CD4-positive, alpha-beta memory T cell (primary cell): ENCODE measurements at places on chromosomes 2 and 18. TPM values are rescaled to one million over a fixed set of nuclear protein-coding genes. Genes with fewer than 3 reads are reported as not detected.

DNA sequence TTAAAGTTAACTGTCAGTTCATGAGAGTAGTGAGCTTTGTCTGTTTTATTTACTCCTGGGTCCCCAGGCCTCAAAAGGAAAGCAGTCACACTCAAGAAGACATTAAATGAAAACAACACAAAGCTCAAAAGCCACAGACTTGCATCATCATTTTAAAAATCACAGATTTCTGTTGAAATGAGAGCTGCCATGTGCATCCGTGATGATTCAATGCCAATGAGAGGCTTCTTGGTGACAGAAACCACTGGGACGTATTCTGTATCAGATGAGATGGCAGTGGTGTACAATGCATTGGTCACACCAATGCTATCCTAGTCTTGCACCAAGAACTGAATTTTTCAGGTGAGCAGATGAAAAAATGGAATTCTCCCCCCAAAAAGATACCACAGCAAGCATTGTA is 204.8 kb downstream of the ANAPC1 start:
- H3K4me3 ChIP-seq, result no peak overlapping the region
- no peak for DNase-seq
- H3K36me3 ChIP-seq, result no peaks in the 10 kb centered on the region
- H3K27ac ChIP-seq, result no peak overlapping the region
- H3K27me3 ChIP-seq, result no peaks in the 10 kb centered on the region
- no peaks in the 10 kb centered on the region for H3K4me1 ChIP-seq

The KIF1A gene
- not detected for total RNA-seq

The ORC4 gene
- 60.1 TPM for total RNA-seq

DNA sequence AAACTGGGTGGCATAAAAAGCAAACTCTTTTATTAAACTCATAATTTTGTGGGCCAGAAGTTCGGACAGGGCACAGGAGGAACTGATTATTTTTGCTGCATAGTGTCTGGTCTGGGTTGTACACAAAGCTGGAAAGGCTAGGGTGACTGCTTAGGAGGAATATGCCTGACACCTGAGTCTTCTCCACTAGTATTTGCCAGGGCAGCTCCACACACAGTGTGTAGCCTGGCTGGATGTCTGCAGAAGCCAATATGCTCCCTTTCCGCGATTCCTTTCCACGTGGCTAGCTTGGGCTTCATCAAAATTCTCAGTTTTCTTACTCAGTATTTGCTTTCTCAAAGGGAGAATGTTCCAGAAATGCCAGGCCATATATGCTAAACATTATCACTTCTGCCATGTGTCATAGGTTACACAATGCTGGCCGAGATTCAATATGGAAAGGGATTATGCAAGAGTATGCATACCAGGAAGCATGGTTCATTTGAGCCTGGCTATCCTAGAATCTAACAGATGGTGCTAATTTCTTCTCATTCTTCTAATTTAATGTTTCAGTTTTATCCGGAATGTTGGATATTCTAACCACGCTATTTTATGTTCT is 142.7 kb upstream of the DOK6 start:
- H3K27ac ChIP-seq, result no peak overlapping the region
- no peak for DNase-seq
- H3K4me3 ChIP-seq, result no peak overlapping the region
- no peaks in the 10 kb centered on the region for H3K4me1 ChIP-seq
- no peaks in the 10 kb centered on the region for H3K36me3 ChIP-seq

DNA sequence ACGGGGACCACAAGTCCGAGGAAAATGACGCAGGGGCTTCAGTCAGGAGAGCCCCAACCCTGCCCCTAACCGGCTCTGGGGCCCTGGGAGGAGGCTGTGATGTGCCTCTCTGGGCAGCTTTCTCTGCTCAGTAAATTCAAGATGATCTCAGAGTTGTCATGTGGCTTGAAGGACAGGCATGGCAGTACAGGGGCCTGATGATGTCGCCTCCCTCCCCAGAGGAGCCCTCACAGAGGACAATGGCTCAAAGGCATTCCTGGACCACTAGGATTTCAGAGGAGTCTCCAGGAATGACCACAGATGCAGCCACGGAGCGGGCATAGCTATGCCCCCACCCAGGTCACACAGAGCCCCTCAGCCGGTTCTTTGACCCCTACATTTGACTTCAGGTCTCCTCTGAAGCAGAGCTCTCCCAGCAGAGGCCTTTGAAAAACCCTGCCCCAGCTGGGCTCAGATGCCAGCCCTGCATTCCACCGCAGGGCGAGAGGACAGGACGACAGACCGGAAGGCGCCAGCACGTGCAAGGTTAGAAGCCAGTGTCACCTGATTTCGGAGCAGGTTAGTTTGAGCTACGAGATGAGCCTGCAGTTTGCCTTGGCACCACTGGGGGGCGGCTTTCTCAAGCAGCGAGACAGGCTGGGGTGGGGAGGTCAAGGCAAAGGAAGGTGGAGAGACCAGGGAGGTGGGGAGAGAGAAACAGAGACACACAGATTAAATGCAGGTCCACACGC is 39.2 kb downstream of the BIN1 start:
- H3K4me1 ChIP-seq, result peaks cover 18% of the 10 kb centered on the region
- DNase-seq, result peak; percentile 59
- no peaks in the 10 kb centered on the region for H3K27me3 ChIP-seq
- H3K27ac ChIP-seq, result no peak overlapping the region
- H3K4me3 ChIP-seq, result no peak overlapping the region

- H3K36me3 ChIP-seq, result peaks cover 31% of the 10 kb centered on the region
- no peak overlapping the region for H3K4me3 ChIP-seq
- DNase-seq, result no peak
Measured at GRCh38 chr2:43592443-43592842, 3.4 kb downstream of the THADA start.

GRCh38 chr2:20868377-20868776 is 45.5 kb upstream of the LDAH start:
- no peak overlapping the region for H3K27ac ChIP-seq
- peaks cover 4% of the 10 kb centered on the region for H3K27me3 ChIP-seq
- peak; percentile 26 for DNase-seq
- no peak overlapping the region for H3K4me3 ChIP-seq
- H3K4me1 ChIP-seq, result peaks cover 5% of the 10 kb centered on the region

The SP140 gene
- total RNA-seq, result 79.3 TPM

DNA sequence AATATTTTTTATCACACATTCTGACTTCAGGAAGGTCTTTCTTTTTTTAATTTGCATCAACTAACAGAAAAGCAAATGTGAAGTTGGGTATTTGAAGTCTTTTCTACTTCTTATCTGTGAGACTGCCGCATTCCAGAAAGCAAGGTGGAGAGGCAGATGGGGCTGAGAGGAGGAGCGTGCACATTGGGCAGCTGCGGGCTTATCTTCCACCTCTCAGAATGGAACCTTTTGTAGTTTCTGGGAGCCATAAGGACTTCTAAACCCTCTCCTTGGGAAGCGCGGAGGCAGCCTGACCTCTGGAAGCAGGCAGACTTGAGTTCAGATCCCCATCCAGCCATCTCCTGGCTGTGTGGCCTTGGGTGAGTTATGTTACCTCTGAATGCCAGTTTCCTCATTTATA is 3.9 kb downstream of the MAPRE3 start:
- DNase-seq, result no peak
- H3K4me3 ChIP-seq, result no peak overlapping the region
- H3K4me1 ChIP-seq, result peaks cover 15% of the 10 kb centered on the region
